ENCODE measurements at places on chromosomes 13 and 19. TPM values are rescaled to one million over a fixed set of nuclear protein-coding genes. Genes with fewer than 3 reads are reported as not detected.

GRCh38 chr19:39542206-39542605 lies 2.2 kb upstream of the EID2 start:
- DNase-seq = no peak

DNA sequence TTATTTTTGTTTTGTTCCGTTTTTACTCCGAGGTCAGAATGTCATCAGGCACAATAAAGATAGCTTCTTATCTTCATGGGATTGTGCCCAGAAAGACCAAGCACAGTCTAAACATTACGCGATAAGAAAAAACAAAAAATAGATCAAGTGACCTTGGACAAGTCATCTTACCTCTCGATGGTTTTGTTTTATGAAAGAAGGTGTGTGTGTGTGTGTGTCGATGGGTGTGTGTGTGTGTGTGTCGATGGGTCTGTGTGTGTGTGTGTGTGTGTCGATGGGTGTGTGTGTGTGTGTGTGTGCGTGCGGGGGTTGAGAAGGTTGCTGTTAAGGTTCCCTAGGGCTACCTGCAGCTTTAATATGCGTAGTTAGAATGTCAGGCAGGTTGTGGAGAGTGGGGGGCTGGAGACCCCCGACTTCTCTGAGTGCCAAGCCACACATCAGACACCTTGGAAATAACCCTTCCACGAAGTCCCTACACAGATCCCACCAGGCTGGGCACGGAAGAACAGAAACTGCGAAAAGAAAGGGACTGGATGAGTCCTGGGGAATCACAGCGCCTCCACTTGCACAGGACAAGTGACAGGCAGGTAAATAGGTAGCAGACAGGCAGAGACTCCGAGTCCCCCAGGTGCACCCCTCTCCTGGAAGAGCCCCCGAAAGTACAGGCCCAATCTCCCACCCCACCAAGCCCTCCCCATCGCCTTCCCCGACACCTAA lies 458 bp upstream of the ATP8A2 start:
- no peak for DNase-seq

GRCh38 chr13:38121267-38121666 lies 228.4 kb upstream of the UFM1 start:
- DNase-seq = no peak

DNA sequence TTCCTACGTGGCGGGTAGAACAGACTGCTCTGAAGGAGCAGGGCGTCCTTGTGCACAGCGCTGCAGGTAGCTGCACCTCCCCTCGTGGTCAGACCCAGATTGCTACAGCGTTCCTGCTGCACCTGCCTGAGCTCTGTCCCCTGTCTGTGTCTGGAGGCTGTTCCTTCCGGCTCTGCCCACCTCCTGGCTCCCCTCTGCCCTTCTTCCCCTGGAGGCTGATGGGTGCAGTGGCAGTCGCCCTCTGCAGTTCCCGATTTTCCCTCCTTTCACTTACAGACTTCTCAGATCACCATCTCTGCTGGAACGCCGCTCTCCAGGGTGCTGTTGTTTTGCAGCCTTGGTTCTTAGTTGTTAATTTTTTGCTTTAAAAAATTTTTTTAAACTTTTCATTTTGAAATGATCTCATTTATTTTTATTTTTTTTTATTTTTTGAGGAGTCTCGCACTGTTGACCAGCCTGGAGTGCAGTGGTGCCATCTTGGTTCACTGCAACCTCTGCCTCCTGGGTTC lies 53.6 kb downstream of the SMARCA4 start:
- DNase-seq = no peak

DNA sequence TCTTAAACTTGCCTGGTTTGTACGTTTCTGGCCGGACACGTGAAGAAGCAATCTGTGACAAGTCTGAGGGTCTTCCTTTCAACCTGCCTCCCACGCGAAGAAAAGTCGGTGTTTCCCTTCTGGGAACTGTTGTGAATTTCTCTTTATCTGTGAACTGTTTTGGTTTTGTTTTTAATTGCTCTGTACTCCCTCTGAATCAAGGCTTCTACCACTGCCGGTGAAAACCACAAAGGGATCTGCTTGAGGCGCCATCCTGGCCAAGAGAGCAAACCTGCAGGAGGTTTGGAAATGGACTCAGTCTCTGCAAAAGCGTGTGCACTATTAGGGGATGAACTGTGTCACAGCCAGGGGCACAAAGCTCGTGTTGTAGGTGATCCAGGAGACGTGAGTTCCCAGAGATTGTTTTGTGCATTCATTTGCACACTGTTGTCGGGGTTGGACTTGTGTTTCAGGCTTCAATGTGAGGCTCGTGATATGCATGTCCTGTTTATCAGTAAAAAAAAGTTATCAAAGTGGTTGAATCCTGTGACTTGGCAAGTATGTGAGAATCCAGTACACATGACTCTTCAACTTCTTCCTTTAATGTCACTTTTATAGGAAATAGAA lies 9.7 kb downstream of the SIGLEC8 start:
- no peak for DNase-seq

DNA sequence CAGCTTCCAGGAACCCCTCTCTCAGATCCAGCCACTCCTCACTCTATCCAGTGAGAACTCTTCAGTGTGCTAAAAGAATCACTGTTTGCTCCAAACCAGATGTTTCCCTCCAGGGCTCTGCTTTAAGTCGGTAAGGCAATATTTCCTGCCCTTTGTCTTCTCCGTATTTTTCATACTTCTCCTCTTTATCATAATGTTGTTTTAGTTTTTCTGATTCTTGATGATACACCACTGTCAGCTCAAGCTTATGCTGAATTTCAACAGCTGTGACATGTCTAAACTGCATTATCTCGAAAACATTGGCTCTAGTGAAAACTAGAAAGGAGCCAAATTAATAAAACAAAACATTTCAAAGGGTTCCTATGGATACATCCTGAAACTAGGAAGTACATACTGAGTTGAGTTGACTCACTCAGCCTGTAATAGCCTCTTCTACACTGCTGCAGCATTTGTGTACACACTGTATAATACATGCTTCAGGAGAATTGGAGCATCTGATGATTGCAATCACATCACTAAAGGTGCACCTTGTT lies 39.8 kb downstream of the GPR180 start:
- DNase-seq = no peak

DNA sequence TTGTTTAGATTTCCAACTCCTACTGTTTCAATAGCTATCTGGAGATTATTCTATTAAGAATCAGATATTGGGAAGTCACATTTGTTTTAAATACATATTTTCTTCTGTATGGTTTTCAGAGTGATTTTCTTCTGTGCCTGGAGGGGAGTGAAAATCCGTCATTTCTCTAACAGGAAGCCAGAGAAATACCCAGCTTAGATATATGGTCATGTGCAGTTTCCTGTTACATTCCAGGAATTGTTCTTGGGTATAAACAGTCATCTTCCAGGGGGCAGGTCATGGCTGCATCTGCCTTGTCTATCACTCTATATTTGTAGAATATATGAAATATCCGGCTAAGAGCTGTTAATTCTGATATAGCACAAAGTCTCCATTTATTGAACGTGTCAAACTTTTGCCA lies 77.5 kb upstream of the MIR17HG start:
- no peak for DNase-seq

DNA sequence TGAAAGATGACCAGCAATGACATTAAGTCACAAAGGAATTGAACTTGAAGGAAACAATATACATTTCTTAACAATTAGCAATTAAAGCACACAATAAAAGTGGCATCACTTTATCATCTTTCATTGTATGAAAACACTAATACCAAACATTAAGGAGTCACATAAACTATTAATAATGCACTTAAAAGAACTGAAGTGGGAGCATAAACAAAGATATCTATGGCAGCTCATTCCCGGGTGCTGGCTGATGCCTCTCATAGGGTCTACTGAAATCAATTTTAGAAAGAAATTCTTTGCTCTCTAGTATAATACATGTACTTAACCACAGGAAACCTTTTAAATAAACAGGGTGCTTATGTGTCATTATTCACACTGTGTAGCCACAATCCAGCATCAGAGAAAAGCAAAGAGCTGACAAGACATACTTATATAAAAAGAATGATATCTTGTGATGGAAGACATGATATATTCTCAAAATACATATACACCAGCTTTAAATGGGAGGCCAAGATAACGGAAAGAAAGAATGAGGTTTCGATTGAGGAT lies 1207.8 kb downstream of the EFNB2 start:
- DNase-seq = no peak

DNA sequence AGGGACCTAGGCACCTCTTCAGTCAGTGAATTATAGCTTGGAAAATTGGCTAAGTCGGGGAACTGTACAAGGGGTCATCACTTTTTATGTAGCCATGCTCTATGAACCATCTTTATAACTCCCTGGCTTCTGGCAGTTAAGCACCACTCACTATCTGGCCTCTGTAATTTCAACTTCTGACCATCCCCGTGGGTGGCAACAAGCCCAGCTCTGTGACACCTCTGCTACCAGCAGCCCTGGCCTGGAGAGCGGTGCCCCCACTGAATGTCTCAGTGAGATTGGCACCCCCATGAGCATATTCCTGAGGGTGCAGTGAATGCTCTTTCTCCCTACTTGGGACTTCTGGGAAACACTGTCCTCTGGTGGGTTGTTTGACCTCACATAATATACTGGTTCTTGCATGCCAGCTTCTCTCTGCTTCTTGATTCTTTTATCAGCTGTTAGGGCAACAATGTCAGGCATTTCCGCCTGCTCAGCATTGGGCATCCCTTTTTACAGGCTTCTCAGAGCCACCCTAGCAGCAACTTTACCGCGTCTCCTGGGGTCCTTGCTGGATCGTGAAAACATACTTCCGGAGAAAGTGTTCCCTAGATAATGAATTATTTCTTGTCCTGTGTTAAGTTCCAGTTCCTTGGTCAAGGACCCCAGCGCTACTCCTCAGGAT lies 10.4 kb downstream of the KL start:
- no peak for DNase-seq

- no peak for DNase-seq
Observed at GRCh38 chr13:90455823-90456222, 891.7 kb upstream of the MIR17HG start.

- DNase-seq = no peak
Observed at GRCh38 chr13:59839186-59839585, 324.5 kb downstream of the DIAPH3 start.

- peak; percentile 81 for DNase-seq
Observed at GRCh38 chr19:56119582-56119978, 1.5 kb downstream of the ZNF787 start.

DNA sequence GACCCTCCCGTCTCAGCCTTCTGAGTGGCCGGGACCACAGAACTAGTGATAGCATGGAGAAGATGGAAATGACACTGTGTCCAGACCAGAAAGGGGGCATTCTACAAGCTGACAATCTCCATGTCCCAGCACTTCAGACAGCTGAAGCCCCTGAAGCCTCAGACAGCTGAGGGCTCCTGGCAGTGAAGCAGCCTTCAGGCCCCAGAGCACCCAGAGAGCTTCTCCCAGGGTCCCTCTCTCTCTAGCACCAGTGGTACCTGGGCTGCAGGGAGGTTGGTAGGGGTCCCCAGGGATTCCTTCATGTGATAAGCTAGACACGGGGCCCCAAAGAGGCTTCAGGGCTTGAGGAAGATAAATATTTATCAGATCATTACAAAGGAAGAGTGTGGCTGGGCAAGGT lies 7.6 kb upstream of the POP4 start:
- no peak for DNase-seq

GRCh38 chr19:5628919-5629481 lies 6.1 kb downstream of the SAFB start:
- DNase-seq = no peak

DNA sequence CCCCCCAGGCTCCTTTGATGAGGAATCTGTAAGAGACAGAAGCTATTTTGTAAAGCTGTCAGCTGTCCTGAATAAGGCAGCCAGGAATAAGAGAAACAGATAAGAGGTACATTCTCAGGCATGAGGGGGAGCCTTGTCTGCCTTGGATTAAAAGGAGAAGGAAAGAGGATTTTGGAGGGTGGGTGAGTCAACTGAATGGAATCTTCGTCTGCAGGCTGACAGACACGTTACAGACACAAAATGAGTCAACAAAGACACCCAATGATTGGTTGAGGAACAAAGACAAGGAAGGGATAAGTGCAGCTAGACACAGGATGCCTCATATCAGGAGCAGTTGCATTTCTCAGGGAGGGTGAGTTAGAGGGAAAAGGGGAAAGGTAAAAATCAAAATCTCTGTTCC lies 162.5 kb downstream of the OLFM4 start:
- DNase-seq = no peak

- no peak for DNase-seq
Observed at GRCh38 chr13:98506322-98506721, 70.6 kb downstream of the STK24 start.

GRCh38 chr13:36190771-36191170 lies 23.6 kb downstream of the SOHLH2 start:
- DNase-seq = no peak

- peak; percentile 85 for DNase-seq
Observed at GRCh38 chr13:113860051-113860664, 3.7 kb downstream of the GAS6 start.

- DNase-seq = no peak
Observed at GRCh38 chr19:5545984-5546383, 21.8 kb downstream of the TINCR start.

GRCh38 chr19:10899151-10899653 lies 27.8 kb downstream of the CARM1 start:
- DNase-seq = peak; percentile 93

- DNase-seq = peak; percentile 80
Observed at GRCh38 chr19:38250821-38251563, 5.2 kb downstream of the PPP1R14A start.

GRCh38 chr19:38223617-38224013 lies 407 bp downstream of the DPF1 start:
- no peak for DNase-seq

DNA sequence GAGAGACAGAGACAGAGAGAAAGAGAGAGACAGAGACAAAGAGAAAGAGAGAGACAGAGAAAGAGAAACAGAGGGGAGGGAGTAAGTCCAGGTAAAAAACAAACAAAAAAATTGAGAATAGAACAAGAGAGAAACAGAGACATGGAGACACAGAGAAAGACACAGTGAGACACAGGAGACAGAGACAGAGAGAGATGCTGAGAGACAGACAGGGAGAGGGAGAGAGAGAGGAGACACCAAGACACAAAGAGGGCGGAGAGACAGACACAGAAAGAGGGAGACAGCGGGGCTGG lies 5.8 kb upstream of the PROZ start:
- DNase-seq = no peak

DNA sequence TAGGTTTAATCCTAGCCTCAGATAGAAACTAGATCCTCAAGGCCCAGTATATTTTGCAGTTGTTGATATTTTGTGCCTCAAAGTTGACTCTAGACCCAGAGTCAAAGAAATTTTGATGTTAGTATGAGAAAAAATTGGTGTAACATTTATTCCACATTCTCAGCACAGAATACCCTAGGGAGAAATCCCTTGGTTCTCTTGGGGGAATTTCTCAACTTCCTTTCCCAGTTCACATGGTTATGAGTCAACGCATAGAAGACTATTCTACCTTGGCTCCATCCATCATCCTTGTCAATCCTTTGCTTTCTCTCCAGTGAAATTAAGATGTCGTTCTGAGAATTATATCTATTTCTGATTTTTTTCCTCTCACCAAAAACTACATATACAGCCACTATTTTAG lies 145.3 kb downstream of the POSTN start:
- no peak for DNase-seq

- DNase-seq = no peak
Observed at GRCh38 chr13:52848455-52849195, at the start of gene PCDH8. Gene PCDH8 (minus strand): TSS chr13:52848640. CDS start chr13:52848436, 204 bp downstream.

SOX1 gene
- total RNA-seq = not detected

SLC6A16 gene
- total RNA-seq = 0.82 TPM

FFAR3 gene
- total RNA-seq = not detected

CDC34 gene
- total RNA-seq = 60.7 TPM

ZNF653 gene
- 14.2 TPM for total RNA-seq

SLC17A7 gene
- total RNA-seq = 0.21 TPM

PSG7 gene
- total RNA-seq = not detected

SCEL gene
- total RNA-seq = 2.2 TPM

MAP1S gene
- total RNA-seq = 48.1 TPM

ANKRD24 gene
- 1.8 TPM for total RNA-seq

LHB gene
- not detected for total RNA-seq

TYROBP gene
- total RNA-seq = 10.4 TPM

CRLF1 gene
- 0.84 TPM for total RNA-seq
